Activated T-helper 1 cell treated with anti-CD3 and anti-CD28 coated beads, Interleukin-2, amount 50 U/mL, for 16 hours (primary cell): ENCODE measurements at places on chromosomes 11 and 22.

- DNase-seq, result peak; percentile 13
These were observed 25.6 kb upstream of the SUSD2 start for GRCh38 chr22:24155627-24156140.

DNA sequence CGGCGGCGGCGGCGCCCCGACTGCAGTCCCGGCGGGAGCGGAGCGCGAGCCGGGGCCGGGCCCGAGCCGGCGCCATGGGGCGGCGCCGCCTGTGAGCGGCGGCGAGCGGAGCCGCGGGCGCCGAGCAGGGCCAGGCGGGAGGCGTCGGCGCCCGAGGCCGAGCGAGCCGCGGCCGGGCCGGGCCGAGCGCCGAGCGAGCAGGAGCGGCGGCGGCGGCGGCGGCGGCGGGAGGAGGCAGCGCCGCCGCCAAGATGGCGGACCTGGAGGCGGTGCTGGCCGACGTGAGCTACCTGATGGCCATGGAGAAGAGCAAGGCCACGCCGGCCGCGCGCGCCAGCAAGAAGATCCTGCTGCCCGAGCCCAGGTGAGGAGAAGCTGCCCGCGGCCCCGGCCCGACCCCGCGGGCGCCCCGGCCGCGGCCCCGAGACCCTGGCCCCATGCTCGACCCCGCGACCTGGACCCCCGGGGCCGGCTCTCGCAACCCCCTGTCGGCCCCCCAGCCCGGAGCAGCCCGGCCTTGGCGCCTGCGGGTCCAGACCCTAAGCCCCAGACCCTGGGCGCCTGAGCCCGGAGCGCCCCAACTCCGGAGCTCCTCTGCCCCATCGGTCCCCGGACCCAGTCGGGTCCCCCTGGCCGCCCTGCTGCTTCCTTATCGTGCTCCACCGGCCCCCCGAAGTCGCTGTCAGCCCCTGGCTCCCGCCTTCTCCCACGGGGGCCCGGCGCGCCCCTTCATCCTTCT is at the start of gene GRK2:
TSS of gene GRK2 (plus strand) at position 25 of the 739 bp plus-strand sequence. CDS start at position 252, 227 bp downstream.
- DNase-seq, result no peak

- DNase-seq, result no peak
These were observed 232.8 kb downstream of the GRIK4 start for GRCh38 chr11:120744016-120744994.

- no peak for DNase-seq
These were observed 65.9 kb upstream of the ANO1 start for GRCh38 chr11:70012134-70012733.

DNA sequence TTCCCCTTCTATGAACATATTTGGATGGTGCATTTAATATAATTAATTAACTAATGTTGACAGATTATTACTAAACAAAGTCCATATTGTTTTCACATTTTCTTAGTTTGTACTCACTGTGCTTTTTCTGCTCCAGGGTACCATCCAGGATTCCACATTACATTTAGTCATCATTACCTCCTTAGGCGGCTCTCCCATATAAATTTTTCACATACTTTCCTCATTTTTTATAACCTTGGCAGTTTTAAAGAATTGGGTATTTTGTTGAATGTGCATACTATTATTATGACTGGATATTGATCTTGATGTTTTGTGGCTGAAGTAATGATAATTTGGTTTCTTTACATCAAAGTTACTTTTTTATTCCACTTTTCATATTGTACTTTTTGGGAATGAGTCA is 755.6 kb upstream of the ANO3 start:
- no peak for DNase-seq

GRCh38 chr11:94897330-94897768 is 76.0 kb downstream of the CWC15 start:
- no peak for DNase-seq

- no peak for DNase-seq
These were observed 3.6 kb downstream of the TCIRG1 start for GRCh38 chr11:68042219-68043028.

DNA sequence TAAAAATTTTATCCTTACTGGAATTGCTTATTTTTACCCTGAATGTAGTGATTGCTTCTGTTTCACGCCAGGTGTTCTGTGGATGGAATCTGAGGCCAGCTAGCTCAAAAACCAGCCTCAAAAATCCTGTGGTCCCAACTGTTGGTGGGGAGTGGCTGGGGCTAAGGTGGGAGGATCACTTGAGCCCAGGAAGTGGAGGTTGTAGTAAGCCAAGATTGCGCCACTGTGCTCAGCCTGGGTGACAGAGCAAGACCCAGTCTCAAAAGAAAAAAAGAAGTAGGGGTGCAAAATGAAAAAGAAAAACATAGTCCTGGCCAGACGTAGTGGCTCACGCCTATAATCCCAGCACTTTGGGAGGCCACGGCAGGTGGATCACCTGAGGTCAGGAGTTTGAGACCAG is 27.0 kb upstream of the SLC5A1 start:
- DNase-seq, result no peak

- DNase-seq, result peak; percentile 9
These were observed 16.6 kb upstream of the SPTBN2 start for GRCh38 chr11:66745356-66746235.

- DNase-seq, result no peak
These were observed 10.9 kb upstream of the MRPL23 start for GRCh38 chr11:1936072-1936780.

DNA sequence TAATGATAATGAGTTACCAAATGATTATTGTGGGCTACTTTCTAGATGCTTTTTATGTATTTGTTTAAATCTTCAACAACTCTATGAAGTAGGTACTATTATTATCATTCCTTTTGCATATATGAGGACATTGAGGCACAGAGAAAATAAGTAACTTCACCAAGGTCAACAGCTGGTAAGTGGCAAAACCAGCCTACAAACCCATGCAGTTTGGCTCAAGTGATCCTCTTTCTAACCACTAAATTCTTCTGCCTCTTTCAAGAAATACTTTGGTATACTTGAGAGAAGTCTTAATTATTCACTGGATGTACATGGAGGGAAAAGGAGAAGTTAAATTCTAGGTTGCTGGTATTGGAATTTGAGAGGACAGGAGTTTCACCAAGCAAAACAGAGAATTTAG is 495.2 kb upstream of the CADM1 start:
- DNase-seq, result no peak

DNA sequence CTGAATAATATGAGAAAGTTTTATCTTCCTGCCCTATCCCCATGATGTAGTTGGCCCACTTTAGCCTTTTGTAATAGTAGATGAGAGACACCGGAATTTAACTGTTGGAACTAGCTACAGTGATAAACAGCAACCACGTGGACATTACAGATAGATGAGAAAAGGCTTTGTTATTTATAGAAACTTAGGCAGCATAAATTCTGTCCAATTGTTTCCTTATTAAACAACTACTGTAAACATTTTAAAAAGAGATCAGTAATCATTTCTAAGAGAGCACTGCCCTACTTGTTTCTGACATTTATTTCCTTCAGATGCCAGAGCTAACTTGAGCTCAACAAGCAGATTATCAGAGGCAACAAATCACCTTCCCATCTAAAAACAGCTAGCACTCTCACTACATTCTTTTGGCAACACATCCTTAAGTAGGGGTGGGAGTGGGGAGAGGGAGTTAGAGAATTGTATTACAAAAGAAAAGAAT is 63.1 kb downstream of the SOX6 start:
- no peak for DNase-seq

GRCh38 chr11:2268729-2269600 is 1.4 kb downstream of the ASCL2 start:
- no peak for DNase-seq

DNA sequence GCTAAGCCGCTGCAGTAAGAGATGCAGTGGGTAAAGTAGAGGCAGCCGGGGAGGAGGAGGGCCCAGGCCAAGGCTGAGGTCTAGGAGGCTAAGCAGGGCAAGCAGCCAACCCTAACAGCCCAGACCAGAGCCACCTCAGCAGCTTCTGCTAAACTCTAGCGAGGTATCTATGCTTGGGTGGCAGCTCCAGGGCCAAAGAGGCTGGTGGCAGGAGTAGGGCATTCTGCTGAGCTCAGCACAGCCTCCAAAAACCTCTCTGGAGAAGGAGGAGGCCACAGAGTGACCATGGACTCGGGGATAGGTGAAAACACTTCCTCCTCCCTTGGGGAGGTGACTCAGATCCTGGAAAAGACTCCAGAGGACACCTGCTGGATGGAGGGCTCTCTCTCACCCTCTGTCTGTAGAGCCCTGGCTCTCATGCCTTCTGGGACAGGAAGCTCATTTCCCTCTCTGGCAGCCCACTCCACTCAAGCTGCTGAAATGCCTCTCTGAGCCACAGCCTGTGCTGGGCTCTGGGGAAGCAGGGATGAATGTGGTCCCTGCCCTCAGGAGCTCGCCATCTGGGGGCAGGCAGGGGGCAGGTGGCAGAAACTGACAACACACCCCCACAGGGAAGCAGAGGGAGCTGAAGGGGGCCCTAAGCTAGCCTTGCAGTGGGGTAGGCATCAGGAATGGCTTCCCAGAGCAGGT is 16.5 kb upstream of the TPBGL start:
- DNase-seq, result no peak

DNA sequence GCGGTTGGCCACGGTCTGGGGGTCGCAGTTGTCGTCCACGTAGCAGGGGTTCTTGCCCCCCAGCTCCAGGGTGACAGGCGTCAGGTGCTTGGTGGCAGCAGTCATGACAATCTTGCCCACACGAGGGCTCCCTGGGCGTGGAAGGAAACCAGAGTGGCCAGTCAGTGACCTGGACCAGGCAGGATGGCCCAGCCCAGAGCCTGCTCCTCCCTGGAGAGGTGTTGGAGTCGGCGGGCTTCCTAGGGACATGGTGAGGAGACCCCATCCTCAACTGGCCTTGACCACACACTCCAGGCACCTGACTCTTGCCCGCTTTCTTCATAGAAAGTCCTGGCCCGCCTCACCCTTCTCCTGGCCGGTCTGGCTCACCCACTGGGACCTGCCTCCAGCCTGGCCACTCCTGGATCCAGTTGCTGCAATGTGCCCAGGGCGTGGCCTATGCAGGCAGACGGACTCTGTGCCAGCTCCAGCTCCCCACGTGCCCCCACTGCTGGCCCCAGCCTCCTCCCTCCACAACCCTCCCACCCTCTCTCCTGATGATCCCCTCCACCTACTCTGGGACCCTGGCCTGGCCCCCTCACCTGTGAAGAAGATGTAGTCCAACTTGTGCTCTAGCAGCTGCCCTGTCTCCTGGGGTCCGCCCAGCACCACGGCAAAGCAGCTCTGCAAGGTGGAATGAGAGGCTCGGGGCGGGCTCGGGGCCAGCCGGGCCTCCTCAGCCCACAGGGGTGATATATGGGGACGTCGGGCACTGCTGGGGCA is 8.7 kb downstream of the ALDH3B2 start:
- no peak for DNase-seq

DNA sequence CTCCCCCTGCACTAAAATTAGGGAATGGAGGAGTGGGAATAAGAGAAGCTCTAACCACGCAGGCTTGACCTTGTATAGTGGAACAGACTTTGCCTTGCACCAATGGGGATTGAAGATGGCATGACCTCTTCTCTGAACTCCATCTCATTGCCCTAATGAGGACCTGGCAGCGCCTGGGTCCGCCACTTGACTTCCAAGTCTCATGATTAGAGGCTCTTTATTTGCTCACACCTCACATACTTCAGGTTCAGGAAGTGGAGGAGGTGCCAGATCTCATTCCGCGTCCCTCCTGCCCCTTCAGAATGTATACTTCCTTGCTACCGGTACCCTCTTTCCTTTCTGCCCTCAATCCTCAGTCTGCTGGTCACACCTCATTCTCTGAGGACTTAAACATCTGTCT is 106.0 kb upstream of the CD44 start:
- DNase-seq, result no peak

GRCh38 chr11:22775248-22775647 is 54.4 kb downstream of the SVIP start:
- DNase-seq, result no peak

DNA sequence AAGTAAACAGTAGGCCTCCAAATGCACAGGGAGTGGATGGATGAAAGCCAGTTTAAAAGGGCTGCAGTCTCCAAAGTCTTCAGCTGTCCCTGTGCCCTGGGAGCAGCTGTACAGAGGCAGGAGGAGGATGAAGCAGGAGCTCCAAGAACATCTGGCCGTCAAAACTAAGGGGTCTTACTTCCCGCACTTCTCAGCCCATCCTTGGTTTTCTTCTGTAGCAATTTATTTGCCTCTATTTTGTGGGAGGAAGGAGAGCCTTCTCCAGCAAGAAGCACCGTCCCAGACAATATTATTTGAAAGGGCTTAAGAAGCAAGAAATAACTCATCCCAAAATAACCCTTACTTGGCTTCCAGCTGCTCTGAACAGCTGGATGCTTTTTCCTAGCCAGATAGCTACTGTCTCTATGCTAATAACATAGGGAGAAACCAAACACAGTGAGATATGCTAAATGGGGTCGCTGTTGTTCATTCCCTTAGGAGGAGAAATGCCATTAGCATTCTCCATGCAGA is 133.2 kb downstream of the SPATA19 start:
- DNase-seq, result no peak
